AG10803 (cell line): ENCODE measurements at places on chromosomes 13 and 19.

DNA sequence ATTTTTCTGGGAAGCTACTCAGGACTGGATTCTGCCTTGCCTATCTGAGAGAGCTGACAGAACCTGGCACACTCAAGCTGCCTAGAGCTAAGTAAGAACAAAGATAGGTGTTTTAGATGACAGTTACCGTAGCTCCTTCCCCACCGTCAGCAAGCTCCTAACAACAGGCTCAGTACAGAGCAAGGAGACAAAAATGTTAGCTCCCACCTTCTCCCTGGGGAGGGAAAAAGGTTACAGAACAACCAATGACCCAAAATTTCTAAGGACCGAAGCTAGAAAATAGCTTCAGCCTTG, 1058.2 kb upstream of the PCDH20 start:
- DNase-seq, result no peak

- DNase-seq, result no peak
Measured at GRCh38 chr19:16133818-16134217, 9.7 kb upstream of the HSH2D start.

- peak; percentile 16 for DNase-seq
Measured at GRCh38 chr19:13964776-13965175, 12.5 kb downstream of the DCAF15 start.

DNA sequence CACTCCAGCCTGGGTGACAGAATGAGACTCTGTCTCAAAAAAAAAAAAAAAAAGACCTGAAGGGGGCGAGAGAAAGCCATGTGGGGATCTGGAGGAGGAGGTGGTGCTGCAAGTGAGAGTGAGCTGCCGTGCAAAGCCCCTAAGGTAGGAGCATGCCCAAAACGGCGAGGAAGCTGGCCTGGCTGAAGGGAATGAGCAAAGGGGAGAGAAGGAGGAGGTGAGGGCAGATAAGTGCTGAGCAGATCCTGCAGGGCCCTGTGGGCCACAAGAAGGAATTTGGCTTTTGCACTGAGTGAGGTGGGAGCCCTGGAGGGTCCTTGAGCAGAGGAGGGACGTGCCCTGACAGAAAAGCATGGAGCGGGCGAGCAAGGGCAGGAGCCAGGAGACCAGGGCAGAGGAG, 19.4 kb upstream of the ADGRE5 start:
- DNase-seq, result no peak

DNA sequence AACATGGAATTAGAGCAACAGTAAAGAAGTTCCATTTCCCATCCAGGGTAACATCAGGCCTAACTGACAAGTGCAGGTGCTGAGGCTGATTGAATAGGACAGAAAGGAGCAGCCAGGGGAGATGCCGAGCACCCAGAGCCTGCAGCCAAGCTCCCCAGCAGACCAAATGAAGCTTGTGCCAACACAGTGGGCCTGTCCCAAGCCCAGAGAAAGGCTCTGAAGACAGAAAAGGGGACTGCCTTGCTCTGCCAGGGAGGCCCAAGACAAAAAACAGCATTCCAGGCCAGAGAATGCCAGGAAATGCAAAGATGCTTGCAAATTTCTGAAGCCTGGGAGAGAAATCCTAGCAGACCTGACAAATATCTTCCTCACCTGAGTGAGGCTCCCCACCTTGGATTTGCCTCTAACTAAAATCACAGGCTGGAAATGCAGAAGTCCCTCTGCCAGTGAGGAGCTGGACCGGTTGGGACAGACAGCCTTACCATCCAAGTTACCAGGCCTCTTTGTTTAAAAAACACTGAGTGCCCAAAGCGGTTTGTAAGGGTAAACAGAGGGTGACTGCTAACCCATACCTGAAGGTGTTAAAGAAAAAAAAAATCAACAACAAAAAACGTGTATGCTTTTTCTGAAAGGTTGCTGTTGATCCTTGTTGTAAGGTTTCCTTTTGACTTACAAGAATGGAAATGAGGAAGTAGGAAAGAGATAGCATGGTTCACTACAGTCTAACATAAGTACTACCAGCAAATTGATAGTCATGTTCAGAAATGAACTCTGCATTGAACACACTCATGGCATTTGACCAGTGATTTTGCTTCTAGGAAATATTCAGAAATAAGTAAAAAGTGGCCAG, 11.8 kb upstream of the HMGB1 start:
- DNase-seq, result no peak

DNA sequence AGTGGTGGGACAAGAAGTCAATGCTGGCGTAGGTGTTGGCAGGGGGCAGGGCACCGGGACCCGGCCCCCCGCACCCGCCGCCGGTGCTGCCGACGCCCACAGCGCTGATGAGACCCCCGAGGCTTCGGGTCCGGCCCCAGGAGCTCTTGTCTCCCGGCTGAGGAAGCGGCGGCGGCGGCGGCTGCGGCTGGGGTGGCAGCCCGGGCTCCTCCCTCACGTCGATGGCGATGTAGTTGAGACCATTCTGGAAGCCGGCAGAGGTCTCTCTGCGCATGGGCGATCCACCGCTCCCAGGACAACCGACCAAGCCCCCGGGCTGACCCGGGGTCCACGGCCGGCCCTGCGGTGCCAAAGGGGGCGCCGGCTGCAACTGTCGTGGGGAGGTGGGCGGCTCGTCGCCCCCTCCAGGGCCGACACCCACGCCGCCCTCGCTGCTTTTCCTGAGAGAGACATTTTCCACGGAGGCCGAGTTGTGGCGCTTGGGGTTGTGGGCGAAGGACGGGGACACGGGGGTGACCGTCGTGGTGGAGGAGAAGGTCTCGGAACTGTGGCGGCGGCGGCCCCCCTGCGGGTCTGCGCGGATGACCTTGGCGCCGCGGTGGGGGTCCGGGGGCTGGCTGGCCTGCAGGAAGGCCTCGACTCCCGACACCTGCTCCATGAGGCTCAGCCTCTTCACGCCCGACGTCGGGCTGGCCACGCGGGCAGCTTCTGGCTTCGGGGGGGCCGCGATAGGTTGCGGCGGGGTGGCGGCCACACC, 4.1 kb downstream of the IRS2 start:
- DNase-seq, result no peak

- DNase-seq, result peak; percentile 31
Measured at GRCh38 chr13:20049558-20050473, 91.3 kb downstream of the ZMYM2 start.

DNA sequence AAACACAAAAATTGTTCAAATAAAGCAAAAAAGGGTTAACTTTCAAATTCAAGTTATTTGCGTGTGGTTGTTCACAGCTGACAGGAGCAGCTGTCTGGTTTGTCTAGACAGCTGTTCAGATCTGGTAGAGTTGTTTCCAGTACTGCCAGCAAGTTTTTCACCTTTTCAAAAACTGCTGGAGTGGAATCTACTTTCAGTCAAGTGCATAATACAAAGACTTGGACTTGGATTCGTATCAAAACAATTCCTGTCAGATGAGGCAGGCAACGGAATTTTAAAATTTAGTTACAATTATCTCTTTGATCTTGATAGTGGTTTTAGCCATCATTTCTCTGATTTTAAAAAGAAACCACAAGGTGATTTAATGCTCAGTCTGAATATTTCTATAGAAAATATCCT, 51.7 kb upstream of the EEF1AKMT1 start:
- peak; percentile 11 for DNase-seq

DNA sequence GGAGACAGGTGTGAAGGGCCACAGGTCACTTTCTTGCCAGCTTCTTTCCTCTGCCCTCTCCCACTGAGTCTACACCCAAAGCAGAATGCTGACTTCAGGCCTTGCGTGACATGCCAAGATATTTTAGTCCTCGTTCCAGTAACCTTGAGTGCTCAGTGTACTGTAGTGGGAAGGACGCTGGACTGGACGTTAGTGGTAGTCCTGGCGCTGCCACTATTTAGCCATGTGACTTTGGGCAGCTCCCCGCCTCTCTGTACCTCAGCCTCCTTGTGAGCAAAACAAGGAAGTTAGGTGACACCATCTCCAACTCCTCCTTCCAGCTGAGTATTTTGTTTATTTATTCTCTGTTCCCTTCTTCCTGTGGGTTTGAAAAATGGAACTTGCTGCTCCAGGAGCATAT, 86.1 kb downstream of the FRY start:
- no peak for DNase-seq

- DNase-seq, result no peak
Measured at GRCh38 chr13:27257233-27257568, 5.8 kb downstream of the RPL21 start.

DNA sequence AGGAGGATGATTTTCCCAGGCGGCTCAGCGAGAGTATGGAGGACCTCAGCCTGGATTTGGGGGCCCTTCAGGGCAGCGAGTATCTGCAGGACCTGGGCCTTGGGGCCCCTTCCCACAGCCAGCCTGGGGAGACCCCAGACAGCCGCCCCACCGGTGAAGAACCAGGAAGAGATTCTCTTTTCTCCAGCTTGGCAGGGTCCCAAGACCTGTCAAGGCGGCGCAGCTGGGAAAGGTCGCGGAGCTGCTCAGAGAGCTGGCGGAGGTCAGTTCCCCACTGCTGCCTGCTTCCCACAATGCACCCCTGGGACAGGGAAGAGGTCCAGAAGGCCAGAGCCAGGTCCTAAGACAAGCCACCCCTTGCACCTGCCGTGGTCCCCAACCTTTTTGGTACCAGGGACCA, 24.1 kb downstream of the ARHGEF18 start:
- DNase-seq, result no peak

- no peak for DNase-seq
Measured at GRCh38 chr13:91622778-91623550, 224.5 kb downstream of the GPC5 start.

- DNase-seq, result no peak
Measured at GRCh38 chr13:99251921-99252320, 6.3 kb downstream of the GPR18 start.

DNA sequence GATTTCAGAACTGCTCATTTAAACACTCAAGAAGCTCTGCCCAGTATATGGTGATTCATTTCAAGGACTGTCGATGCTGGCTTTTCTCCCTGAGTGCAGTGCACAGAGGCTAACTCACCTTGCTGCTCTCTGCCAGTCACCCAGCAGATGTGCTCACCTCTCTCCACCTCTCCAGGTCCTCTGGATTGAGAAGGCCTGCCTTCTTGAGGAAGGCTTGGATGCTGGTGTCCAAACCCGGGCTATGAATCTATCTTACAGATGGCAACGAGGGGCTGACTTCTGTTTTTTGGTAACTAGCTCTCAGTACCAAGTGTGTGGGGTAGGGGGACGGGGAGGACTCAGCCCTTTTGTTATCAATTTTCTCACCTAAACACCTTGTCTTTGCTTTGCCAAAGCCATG, 47.6 kb downstream of the TEX29 start:
- DNase-seq, result no peak

DNA sequence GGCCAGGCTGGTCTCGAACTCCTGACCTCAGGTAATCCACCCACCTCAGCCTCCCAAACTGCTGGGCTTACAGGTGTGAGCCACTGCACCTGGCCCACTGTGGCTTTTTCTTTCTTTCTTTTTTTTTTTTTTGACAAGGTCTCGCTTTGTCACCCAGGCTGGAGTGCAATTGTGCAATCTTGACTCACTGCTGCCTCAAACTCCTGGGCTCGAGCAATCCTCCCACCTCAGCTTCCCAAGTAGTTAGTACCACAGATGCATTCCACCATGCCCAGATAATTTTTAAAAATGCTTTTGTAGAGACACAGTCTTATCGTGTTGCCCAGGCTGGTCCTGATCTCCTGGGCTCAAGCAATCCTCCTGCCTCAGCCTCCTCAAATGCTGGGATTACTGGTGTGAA, 12.1 kb upstream of the FCGBP start:
- no peak for DNase-seq

DNA sequence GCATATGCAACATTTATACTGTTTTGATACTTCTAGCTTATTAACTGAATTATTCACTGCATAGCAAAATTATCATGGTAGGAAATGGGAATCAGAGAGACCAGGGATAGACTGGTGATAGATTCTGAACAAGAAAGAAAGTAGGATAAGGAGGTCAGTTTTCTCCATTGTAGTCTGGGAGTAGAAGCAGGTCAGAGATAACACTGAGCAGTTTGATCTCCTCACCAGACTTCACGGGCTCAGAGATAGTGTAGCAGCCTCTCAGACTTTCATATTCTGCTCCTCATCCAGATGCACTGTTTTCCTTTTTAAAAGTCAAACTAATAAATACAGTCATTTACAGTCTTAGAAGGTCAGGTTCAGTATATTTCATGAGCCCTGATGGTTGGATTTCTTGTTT, 56.0 kb upstream of the MYO16 start:
- DNase-seq, result no peak
